ENCODE measurements at places on chromosomes 1 and 21.

- no peak for DNase-seq
These were observed 8.6 kb downstream of the STRIP1 start for GRCh38 chr1:110043016-110043415.

- no peak for DNase-seq
These were observed 39.0 kb downstream of the NEXN start for GRCh38 chr1:77927414-77927813.

DNA sequence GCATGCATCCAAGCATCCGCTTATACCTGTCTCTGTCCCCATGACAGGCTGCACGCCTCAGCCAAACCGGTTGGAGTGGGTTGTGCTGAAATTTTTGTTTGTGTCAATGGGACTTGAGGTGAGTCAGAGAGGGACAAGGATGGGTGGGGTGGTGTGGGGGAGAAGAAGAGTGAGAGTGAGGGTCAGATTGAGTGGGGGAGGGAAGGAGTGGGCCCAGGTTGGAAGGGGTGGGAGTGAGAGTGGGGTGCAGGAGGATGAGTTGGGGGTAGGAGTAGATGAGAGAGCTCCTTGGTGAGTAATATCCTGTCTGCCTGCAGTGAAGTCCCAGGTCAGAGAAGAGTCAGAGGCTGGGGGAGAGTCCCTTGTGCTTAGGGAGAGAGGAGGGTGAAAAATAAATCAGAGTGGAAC, 3.3 kb upstream of the NECTIN4 start:
- no peak for DNase-seq

- no peak for DNase-seq
These were observed 164.6 kb downstream of the DNM3 start for GRCh38 chr1:172005856-172006255.

DNA sequence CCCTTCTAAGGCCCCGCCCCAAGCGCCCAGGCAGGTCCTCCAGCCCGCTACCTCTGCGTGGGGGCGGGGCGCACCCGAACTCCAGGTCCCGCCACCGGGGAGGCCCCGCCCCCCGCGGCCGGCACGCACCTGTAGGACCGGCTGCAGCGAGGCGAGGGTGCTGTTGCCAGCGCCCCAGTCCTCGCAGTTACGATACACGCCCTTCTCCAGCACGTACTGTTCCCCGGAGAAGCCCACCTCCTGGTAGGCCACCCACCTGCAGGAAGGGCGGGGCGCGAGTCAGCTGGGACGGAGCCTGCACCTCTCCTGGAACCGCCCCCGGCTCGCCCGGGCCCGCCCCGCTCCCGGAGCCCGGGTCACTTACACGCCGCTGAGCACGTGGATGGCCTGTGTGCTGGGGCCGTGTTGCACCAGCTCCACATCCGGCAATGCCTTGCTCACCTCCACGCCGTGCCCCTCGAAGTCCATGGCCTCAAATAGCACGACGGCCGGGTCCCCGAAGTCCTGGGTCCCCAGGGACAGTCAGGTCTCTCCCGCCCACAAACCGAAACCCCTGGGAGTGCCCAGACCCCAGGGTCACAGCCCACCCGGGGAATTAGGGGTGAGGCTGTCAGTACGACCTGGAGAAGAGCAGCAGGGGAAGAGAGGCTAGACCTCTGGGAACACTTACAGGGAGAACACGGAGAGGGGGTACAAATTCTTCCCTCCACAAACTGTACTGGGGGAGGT, 17.3 kb downstream of the CRYBG2 start:
- DNase-seq, result peak; percentile 91

DNA sequence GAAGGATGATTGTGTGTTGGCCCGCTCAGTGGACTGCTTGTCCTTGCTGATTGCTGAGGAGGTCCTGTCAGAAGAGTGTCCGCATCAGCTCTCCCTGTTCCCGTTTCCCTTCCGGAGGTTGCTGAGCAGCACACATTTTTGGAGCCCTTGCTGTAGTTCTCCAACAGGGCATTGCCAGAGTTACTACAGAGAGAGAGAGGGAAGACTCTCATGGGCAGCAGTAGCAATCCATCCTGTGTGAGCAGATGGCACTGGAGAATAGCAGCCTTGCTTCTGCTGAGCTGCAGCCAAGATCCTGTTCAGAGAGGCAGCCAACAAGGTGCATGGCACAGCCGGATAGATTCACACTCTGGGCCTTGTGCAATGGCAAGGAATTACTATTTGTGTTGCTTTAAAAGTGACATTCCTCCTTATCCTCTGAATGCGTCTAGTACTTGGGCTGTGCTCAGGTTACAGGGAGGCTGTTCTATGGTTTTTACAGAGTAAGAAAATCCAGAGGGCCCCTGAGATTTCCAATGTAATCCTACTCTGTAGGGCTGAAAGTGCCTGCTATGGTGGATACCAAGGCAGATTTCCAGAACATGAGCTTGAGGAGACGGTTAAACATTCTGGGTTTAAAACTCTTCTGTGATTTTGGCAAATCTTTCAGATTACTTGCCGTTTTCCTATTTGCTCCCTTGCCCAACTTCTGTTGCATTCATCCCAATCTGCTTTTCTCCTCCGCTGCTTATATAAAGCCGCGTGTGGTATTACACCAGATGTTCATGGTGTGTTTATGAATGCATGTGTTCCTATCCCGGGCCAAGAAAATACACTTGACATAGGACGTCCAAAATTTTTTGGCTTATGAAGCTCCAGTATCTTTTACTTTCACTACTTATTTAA, 27.4 kb downstream of the AK4 start:
- DNase-seq, result no peak

GRCh38 chr21:36835383-36835795, 131.1 kb downstream of the HLCS start:
- no peak for DNase-seq

DNA sequence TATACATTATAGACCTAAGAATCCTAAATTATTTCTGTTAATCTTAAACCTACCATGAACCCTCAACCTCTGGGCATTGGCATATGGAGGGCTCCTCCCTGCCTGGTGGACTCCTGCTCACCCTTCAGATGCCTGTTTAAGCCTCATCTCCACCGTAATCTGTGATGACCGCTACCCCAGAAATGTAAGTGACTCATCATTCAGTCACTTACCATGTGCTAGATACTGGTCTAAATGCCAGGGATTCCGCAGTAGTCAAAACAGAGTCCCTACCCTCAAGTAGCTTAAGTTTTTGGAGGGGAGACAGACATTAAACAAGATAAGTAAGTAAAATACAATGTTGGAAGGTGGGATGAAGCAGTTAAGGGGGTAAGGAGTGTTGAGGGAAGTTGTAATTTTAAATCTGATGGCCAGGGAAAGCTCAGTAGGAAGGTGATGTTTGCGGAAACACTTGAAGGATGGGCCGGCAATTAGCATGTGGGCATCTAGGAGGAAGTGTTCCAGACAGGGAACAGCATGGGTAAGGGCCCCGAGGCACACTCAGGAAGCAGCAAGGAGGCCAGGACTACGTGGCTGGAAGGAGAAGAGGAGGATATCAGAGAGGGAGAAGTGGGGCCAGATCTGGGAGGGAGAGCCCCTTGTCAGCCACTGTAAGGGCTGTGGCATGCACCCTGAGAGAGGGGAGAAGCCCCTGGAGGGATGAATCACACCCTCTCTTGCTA, 141.7 kb upstream of the HOOK1 start:
- no peak for DNase-seq

GRCh38 chr1:235952950-235953615, 86.4 kb upstream of the LYST start:
- peak; percentile 16 for DNase-seq

GRCh38 chr1:6471970-6472368, 6.0 kb upstream of the TNFRSF25 start:
- no peak for DNase-seq

GRCh38 chr1:15455522-15455921, 1.0 kb upstream of the CELA2A start:
- DNase-seq, result no peak

DNA sequence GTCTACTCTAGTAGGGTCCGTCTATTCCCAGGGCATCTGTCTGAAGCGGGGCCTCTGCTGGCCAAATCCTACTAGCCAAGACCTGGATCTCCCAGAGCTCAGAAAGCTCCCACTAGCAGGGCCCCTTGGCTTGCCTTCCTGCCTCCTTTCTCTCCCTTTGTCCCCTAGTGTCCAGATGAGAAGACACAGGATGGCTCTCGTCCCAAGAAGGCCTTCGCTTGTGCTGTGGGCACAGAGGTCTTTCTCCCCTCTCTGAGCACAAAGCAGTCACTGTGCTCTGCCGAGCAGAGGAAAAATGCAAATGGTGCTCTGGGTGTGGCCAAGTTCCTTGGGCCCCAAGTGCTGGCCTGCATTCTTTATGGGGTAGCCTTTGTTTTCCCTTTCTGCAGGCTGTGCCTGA, 13.0 kb upstream of the GPR137B start:
- no peak for DNase-seq

DNA sequence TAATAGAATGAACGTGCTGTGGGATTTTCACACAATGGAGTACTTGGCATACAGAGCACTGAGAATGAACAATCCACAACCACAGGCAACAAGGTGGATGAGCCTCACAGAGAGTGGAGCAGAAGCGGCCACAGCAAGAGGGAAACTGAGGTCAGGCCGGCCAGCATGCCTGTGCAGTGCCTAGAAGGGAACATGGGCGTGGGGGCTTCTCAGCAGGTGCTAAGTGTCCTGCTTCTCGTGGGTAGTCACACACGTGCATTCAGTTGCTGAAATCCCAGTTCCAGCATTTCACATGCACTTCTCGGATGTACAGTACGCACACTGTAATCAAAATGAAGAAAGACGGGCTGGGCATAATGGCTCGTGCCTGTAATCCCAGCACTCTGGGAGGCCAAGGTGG, 33.1 kb downstream of the WDR4 start:
- no peak for DNase-seq
